Adipocyte (in vitro differentiated cells): ENCODE measurements at places on chromosomes 7 and 10.

- peak; percentile 64 for DNase-seq
Observed at GRCh38 chr10:28130267-28130666, 131.4 kb upstream of the ODAD2 start.

DNA sequence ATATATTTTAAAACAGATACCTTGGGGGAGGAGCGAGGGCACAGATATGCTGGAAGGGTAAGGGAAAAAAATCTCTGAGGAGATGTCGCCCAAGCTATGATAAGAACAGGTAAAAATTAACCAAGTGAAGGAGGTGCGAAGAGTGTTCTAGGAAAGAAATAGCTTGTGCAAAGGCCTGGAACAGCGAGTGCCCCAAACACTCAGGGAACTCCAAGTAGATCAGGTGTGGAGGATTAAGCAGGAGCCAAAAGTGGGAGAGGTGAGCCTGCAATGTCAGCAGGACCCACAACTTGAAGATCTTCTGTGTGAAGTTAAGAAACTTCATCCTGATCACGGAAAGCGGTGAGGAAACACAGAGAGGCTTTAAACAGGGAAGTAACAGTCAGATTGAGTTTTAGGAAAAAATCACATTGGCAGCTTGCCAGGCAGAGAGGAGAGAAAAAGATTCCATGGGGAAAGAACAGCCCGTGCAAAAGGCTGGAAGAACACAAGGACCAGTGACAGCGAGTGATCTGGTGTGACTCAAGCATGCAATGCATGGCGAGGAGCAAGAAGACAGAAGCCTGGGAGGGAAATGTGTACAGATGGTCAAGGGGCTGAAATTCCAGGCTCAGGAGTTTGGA is 30.7 kb downstream of the FGF8 start:
- DNase-seq, result no peak

DNA sequence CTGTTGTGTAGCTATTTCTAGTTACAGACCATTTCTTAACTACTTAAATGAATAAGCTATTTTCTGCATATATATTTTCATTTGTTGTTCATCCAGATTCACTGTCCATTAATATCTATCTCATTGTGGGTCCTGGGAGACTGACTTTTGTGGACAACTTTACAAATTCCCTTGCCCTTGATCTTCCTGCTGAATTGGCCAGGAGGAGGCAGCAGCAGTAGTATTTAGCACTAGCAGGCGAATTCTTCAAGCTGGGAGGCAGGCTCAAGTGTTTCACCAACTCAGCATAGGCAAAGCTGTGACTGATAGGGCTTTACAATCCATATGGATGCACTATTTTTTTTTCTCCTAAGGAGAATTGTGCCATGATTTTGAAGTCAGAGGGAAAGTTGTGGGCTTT is 461.0 kb upstream of the NRG3 start:
- DNase-seq, result no peak

DNA sequence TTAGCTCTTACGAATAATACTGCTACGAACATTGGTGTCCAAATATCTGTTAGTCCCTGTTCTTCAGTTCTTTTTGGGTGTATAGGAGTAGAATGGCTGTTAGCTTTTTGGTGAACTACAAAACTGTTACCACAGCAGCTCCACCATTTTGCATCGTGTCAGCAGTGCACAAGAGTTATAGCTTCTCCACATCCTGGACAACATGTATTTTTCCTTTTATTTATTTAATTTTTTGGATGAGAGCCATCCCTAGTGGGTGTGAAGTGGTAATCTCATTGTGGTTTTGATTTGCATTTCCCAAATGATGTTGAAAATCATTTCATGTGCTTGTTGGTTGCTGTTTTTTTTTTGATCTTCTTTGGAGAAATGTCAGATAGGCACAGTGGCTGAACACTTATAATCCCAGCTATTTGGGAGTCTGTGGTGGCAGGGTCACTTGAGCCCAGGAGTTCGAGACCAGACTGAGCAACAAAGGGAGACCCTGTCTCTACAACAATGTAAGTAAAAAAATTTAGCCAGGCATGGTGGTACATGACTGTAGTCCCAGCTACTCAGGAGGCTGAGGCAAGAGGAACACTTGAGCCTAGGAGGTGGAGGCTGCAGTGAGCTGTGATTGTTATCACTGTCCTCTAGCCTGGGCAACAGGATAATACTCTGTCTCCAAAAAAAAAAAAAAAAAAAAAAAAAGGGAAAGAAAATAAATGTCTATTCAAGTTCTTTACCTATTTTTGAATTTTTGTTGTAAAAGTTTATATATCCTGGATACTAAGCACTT is 31.7 kb downstream of the TRIM24 start:
- DNase-seq, result no peak

- DNase-seq, result no peak
Observed at GRCh38 chr10:35294506-35294905, 41.8 kb upstream of the CCNY start.
